ENCODE measurements at places on chromosomes 4 and X.

- no peak for DNase-seq
Measured at GRCh38 chr4:59455751-59456150, 1744.4 kb upstream of the ADGRL3 start.

DNA sequence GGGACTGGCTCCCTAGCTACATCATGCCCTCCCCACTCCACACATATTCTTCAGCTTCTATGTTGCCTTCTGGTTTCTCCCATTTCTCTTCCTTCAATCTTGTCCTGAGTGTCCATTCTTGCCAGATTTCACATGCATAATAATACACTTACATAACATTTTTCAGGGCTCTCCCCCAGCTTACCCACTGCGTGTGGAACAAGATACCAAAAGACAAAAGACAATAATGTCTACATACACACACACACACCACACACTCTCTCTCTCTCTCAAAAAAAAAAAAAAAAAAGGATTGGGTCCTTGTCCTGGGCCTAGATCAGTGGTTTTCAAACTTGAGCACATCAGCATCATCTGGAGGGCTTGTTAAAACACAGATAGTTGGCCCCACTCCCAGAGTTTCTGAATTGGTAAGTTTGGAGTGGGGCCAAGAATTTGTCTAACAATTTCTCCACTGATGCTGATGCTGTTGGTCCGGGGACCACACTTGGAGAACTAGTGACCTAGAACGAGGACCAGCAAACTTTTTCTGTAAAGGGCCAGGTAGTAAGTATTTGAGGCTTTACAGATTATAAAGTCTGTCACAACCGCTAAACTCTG is 6.5 kb upstream of the SMARCA1 start:
- no peak for DNase-seq

GRCh38 chrX:110159865-110160264 is 157.0 kb downstream of the TMEM164 start:
- no peak for DNase-seq

GRCh38 chr4:47640911-47641310 is 155.8 kb downstream of the ATP10D start:
- DNase-seq, result no peak
